Activated CD4-positive, alpha-beta T cell treated with anti-CD3 and anti-CD28 coated beads for 36 hours (primary cell): ENCODE measurements at places on chromosomes 16 and 17. TPM values are rescaled to one million over a fixed set of nuclear protein-coding genes. Genes with fewer than 3 reads are reported as not detected.

The CES4A gene
- 15.7 TPM for total RNA-seq

DNA sequence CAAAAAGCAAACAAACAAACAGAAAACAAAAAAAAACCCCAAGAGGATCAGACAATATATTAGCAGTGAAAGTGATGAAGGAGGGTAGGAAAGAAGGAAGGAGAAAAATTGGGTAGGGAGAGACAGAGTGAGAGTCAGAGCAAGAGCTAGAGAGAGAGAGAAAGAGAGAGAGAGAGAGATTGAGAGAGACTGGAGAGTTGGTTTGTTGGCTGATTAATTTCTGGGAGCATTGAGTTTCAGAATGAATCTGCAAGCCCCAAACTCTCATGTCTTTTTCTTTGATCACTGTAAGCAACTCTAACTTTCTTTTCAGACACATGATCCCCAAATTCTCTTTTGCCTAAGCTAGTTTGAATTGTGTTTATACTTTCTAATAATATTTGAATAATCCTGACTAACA lies 388.1 kb downstream of the SHISA9 start:
- H3K27me3 ChIP-seq, result peaks cover 13% of the 10 kb centered on the region
- no peaks in the 10 kb centered on the region for H3K36me3 ChIP-seq
- no peaks in the 10 kb centered on the region for H3K4me1 ChIP-seq
- DNase-seq, result no peak
- no peak overlapping the region for H3K27ac ChIP-seq

GRCh38 chr17:4074831-4075495 lies 67.9 kb downstream of the ZZEF1 start:
- H3K36me3 ChIP-seq, result peaks cover 32% of the 10 kb centered on the region
- no peak overlapping the region for H3K4me3 ChIP-seq
- peak; percentile 9 for DNase-seq
- no peaks in the 10 kb centered on the region for H3K4me1 ChIP-seq
- peak overlapping the region; percentile 38 for H3K27ac ChIP-seq

DNA sequence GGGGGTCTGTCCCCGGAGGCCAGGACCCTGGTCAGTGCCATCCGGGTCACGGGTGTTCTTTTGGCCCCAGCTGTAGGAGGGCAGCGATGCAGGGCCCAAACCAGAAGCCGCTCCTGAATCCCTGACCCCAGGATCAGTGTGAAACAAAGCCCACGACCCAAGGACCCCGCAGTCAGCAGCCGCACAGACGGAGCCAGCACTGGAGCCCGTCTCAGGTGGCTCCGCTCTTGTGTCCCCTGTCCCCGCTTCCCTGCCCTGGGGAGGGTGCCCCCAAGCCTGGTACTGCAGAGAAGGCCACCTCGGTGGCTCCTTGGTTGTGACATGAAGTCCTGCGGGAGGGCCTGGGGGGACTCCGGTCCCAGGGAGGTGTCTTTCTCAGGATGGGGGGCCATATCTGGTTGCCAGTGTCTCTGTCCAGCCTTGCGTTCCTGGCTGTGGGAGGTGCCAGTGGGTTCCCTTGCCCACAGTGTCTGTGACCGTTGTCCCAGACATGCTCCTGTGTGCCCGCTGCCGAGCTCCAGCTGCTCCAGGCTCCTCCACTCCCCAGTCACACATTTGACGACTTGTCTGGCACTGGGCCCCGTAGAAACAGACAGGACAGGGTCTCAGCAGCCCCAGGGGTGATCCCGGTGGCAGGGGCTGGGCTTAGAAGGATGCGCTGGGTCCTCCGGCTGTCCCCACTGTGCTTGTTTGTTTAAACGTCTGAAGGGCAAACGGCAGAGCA lies 33.6 kb downstream of the BAIAP2 start:
- H3K27ac ChIP-seq, result no peak overlapping the region
- H3K4me3 ChIP-seq, result no peak overlapping the region
- no peaks in the 10 kb centered on the region for H3K36me3 ChIP-seq
- H3K4me1 ChIP-seq, result peaks cover under 1% of the 10 kb centered on the region
- no peaks in the 10 kb centered on the region for H3K27me3 ChIP-seq

- H3K36me3 ChIP-seq, result no peaks in the 10 kb centered on the region
- no peak overlapping the region for H3K27ac ChIP-seq
- H3K27me3 ChIP-seq, result peaks cover 3% of the 10 kb centered on the region
- H3K4me3 ChIP-seq, result no peak overlapping the region
- no peak for DNase-seq
Observed at GRCh38 chr16:88948781-88949490, 28.1 kb downstream of the CBFA2T3 start.

DNA sequence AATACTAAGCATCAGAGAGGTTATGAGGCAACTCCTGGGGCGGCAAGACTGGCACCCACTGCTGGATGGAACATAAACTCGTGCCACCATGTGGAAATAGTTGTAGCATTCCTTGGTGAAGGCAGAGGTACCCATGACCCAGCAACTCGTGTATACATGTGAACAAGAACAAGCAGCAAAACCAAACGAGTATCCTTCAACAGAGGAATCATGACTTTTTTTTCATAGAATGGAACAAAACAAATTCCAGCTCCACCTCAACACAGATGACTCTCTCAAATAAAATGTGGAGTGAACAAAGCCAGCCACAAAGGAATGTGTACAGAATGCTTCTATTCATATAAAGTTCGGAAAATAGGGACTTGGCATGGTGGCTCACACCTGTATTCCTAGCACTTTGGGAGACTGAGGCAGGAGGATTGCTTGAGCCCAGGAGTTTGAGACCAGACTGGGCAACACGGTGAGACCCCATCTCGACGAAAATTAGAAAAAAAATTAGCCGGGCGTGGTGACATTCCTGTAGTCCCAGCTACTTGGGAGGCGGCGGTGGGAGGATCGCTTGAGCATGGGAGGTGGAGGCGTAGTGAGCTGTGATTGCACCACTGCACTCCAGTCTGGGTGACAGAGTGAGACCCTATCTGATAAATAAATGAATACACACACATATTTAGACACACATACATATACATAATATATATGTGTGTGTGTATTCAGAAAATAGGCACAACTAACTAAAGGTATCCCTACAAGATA lies 35.3 kb downstream of the B9D1 start:
- no peaks in the 10 kb centered on the region for H3K4me1 ChIP-seq
- no peaks in the 10 kb centered on the region for H3K27me3 ChIP-seq
- DNase-seq, result no peak
- no peak overlapping the region for H3K27ac ChIP-seq

DNA sequence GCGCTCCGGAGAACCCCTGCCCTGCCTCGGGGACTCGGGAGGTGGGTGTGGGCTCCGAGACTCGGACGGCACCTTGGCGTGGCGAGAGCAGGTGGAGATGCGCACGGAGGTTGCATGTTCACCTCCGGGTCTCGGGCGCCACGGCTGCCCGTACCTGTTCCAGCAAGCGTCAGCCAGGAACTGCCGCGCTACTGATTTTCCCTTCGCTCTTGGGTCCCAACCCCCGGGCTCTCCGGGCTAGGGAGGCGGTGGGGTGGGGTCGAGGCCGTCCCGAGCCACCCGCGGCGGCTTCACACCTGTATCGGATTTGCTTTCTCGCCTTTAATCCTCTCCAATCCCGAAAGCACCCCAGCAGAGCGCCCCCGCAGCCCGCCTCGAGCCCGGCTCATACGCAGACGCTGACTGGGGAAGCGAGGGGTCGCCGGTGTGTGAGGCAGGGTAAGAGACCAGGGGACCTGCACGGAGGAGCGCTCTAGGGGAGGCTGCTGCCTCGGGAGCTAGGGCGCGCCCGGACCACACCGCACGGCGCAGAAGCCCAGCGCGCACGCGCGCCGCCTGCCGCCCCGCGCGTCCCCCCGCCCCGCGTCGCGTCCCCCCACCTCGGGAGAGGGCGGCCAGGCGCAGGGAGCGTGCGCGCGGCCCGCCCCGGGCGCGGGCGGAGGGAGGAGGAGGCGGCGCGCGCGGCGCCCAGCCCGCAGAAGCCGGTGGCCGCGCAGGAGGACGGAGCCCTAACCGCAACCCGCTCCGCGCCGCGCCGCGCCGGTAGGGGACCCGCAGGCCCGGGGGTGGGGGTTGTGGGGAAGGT lies at the start of gene DUSP14:
Gene DUSP14 (plus strand): TSS at position 695 of the 805 bp plus-strand sequence. CDS start 22,382 bp downstream, outside the sequence.
- H3K36me3 ChIP-seq, result no peaks in the 10 kb centered on the region
- peaks cover 44% of the 10 kb centered on the region for H3K4me1 ChIP-seq
- peak within 1 kb of the TSS; percentile 93 for H3K27ac ChIP-seq
- peak; percentile 88 for DNase-seq

- H3K36me3 ChIP-seq, result no peaks in the 10 kb centered on the region
- no peaks in the 10 kb centered on the region for H3K27me3 ChIP-seq
- no peak overlapping the region for H3K4me3 ChIP-seq
Observed at GRCh38 chr17:74380959-74381808, 13.9 kb downstream of the GPR142 start.

GRCh38 chr17:47744168-47745036 lies 11.4 kb downstream of the TBX21 start:
- peaks cover 35% of the 10 kb centered on the region for H3K4me1 ChIP-seq
- H3K4me3 ChIP-seq, result no peak overlapping the region
- no peak overlapping the region for H3K27ac ChIP-seq

The FOXO3B gene
- total RNA-seq, result 4.6 TPM

- no peaks in the 10 kb centered on the region for H3K4me1 ChIP-seq
- peaks cover 14% of the 10 kb centered on the region for H3K36me3 ChIP-seq
- H3K4me3 ChIP-seq, result no peak overlapping the region
Observed at GRCh38 chr16:4361944-4362311, 9.7 kb upstream of the VASN start.

The C16orf86 gene
- 3.0 TPM for total RNA-seq

The QRICH2 gene
- total RNA-seq, result 0.63 TPM

DNA sequence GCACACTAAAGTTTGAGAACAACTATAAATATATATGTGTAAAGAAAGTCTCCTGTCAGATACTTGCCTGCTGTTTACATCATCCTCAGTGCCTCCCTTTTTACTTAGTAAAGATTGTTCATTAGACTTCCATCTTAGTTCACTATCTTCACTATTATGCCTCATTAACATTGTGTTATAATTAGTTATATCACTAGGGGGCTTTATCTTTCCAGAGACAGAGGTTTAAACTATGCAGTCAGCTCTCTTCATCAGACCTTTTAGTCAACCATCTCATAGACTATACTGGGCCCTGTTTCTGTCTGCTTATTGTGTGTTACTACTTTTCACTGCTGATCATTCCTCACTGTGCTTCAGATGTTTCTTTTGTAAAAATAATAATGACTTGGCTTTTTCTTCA lies 630.8 kb upstream of the KIF2B start:
- H3K36me3 ChIP-seq, result no peaks in the 10 kb centered on the region
- no peaks in the 10 kb centered on the region for H3K27me3 ChIP-seq
- H3K27ac ChIP-seq, result no peak overlapping the region
- no peaks in the 10 kb centered on the region for H3K4me1 ChIP-seq
- no peak for DNase-seq

DNA sequence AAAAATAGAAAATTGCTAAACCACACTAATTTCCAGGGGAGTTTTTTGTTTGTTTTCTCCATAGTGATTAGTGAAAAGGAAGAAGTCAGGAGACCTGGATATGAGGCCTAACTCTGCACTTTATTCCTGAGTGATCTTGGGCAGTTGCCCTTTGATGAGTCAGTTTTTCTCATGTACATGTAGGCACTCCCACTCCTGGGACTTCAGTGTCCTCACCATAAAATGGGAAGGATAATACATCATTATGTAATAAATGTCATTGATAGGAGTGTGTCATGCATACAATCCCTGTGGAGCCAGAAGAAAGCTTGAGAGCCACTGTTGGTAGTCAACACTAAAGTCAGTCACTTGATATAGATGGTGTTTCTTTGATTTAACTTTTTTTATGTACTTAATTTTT lies 32.5 kb downstream of the WIPF2 start:
- H3K4me1 ChIP-seq, result peaks cover 16% of the 10 kb centered on the region
- H3K27ac ChIP-seq, result no peak overlapping the region
- H3K36me3 ChIP-seq, result peaks cover 5% of the 10 kb centered on the region
- no peak overlapping the region for H3K4me3 ChIP-seq

DNA sequence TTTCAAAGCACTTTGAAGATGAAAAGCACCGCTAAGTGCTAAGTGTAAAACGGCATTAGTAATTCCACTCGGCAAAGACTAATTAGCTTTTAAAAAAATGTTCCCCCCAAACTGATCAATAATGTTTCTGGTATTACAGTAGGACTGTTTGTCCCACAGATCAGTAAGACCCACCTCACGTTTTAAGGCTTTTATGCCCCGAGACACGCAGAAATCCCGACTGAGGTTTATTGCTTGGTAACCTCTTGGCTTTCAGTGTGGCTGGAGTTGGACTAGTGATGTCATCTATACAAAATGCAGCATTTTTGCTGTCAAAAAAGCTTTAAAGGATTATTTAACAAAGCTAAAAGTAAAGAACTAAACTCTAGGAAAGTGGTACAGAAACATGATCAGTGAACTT lies 414.6 kb upstream of the PSMD7 start:
- H3K27ac ChIP-seq, result no peak overlapping the region
- H3K4me3 ChIP-seq, result no peak overlapping the region
- no peaks in the 10 kb centered on the region for H3K36me3 ChIP-seq
- peaks cover 11% of the 10 kb centered on the region for H3K27me3 ChIP-seq
- DNase-seq, result no peak

- peaks cover 55% of the 10 kb centered on the region for H3K4me1 ChIP-seq
- no peaks in the 10 kb centered on the region for H3K27me3 ChIP-seq
- peak; percentile 90 for DNase-seq
- H3K27ac ChIP-seq, result peak within 1 kb of the TSS; percentile 84
- H3K4me3 ChIP-seq, result peak within 1 kb of the TSS; percentile 79
- peaks cover 35% of the 10 kb centered on the region for H3K36me3 ChIP-seq
Observed at GRCh38 chr17:7351665-7352502, at the start of gene KCTD11. Gene KCTD11 (plus strand): TSS chr17:7352162.

DNA sequence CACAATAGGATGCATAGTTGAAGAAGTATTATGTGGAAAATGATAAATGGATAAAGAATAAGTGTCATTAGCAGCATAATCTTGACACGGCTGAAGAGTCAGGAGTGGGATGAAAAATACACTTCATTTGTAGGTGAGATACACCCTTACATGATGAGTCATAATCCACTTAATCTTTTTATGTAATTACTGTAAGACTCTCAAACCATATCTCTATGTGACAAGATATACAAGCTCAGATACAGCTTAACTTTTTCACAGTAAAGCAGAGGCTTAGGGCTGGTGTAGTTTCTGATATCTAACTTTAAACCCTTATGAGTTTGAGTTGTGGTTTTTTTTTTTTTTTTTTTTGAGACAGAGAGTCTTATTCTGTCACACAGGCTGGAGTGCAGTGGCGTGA lies 101.2 kb downstream of the FTO start:
- no peak overlapping the region for H3K27ac ChIP-seq
- H3K36me3 ChIP-seq, result peaks cover 3% of the 10 kb centered on the region
- H3K27me3 ChIP-seq, result no peaks in the 10 kb centered on the region
- no peak for DNase-seq
- H3K4me3 ChIP-seq, result no peak overlapping the region
- peaks cover 31% of the 10 kb centered on the region for H3K4me1 ChIP-seq

The PPL gene
- not detected for total RNA-seq

The SCGB1C2 gene
- not detected for total RNA-seq

The GRIN2C gene
- not detected for total RNA-seq
